ENCODE measurements at places on chromosomes 12 and 14.

DNA sequence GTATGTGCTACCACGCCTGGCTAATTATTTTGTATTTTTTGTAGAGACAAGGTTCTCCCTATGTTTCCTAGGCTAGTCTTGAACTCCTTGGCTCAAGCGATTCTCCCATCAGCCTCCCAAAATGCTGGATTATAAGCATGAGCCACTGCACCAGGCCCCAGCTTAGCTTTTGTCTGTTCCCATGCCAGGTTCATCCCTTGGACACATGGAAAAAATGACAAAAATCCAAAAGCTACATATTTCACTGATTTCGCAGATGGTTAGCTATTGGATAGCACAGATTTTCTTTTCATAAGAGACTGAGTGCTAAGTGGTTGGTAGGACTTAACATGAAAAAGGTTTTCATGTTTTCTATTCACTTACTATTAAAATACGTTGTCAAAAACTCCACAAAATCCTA lies 286.6 kb upstream of the KITLG start:
- no peak for DNase-seq

GRCh38 chr14:34450958-34451357 lies 11.1 kb downstream of the SPTSSA start:
- DNase-seq = no peak

GRCh38 chr14:59309291-59309900 lies 120.9 kb downstream of the DAAM1 start:
- DNase-seq = no peak

GRCh38 chr12:93704122-93704521 lies 26.9 kb downstream of the CRADD start:
- no peak for DNase-seq

DNA sequence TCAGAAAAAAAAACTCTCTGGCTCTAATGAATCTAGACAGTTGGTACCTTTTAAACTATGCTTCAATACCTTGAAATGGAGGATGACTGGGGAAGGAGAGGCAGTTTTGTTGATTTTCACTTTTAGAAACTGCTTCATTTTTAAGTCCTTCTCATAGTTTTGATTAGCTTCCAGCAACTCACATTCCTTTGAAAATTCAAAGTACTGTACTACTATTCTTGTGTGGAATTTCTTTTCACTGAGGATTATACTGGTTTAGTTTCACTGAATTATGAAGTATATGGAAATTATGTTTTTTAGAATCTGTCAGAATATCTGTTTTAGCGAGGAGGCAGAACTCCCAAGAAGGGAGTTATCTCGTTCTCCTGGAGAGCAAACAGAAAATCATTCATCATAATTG lies 116.3 kb downstream of the TGFB3 start:
- no peak for DNase-seq

- DNase-seq = no peak
These were observed 4.0 kb downstream of the VPS37B start for GRCh38 chr12:122891661-122892525.

- DNase-seq = peak; percentile 71
These were observed 228.5 kb downstream of the VRK1 start for GRCh38 chr14:97025722-97026121.

DNA sequence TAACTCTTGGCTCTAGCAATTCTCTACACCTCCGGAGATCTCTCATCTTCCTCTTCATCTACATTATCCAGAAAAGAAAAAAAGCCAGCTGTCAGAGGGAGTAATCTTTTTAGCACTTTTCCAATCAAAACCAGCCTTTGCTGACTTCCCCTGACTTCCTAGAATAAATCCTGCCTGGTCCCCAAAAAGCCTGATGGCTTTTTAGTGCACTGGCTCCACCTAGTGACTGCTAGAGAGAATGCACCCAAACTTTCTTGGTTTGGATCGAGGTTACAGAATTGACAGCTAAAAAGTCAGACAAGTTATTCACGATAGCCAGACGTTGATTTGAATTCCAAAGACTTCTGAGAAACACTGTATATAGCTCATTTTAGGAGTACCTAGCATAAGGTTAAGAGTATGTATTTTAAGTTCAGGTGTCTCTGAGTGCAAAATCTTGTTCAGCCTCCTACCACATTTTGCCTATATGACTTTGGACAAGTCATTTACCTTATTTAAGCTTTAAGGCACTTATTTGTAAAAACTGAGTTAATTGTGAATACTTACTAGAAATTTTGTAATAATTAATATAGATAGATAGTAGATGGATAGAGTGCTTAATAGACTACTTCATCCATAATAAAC lies 185.7 kb upstream of the GRIN2B start:
- peak; percentile 61 for DNase-seq

- DNase-seq = no peak
These were observed 95.7 kb downstream of the PPM1A start for GRCh38 chr14:60344751-60345150.

GRCh38 chr12:55718015-55718414 lies 2.2 kb downstream of the BLOC1S1 start:
- peak; percentile 47 for DNase-seq

DNA sequence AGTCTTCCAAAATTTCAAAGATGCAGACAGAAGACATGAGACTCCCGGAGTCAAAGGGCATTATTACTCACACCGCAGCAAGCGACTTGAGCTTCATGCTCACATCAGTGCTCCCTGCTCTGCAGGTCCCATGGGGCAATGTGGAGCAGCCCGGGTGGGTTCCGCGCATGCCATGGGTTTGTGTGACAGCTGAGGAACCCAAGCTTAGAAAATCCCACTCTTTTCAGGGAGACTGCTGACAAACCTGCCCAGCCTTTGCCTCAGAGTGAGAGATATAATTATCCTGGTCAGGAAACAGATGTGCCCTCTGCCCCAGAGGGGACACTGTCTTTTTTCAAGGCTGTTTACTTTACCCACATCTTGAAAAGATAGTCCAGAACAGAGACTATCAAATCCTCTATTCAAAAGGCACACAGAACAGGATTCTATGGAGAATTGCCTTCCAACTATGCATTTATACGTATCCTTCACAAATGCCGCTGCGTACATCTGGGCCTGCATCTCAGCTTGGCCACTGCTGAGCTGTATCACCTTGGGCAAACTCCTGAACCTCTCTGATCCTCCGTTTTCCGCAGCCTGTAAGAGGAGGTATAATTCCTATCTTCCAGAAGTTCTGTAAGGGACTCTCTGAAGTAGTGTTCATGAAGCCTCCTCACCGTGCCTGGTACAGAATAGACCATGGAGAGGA lies 16.0 kb downstream of the C14orf132 start:
- DNase-seq = no peak

Data from WTC11 (cell line).